ENCODE measurements at places on chromosomes 6 and 20. TPM values are rescaled to one million over a fixed set of nuclear protein-coding genes. Genes with fewer than 3 reads are reported as not detected.

Gene SLC32A1
- under 0.01 TPM for total RNA-seq

Gene NOX3
- not detected for total RNA-seq

Gene TCP11
- total RNA-seq: 0.19 TPM

Gene HSPA1L
- 1.3 TPM for total RNA-seq

Gene ORC3
- 27.4 TPM for total RNA-seq
